Fibroblast of the aortic adventitia (primary cell): ENCODE measurements at places on chromosomes 16 and 17. TPM values are rescaled to one million over a fixed set of nuclear protein-coding genes. Genes with fewer than 3 reads are reported as not detected.

Gene CACNG4
- total RNA-seq, result not detected in 2 replicates

Gene LGALS9B
- total RNA-seq, result not detected in 2 replicates

Gene C1QTNF1
- total RNA-seq, result 42.1 and 44.3 TPM in 2 replicates

Gene KATNB1
- total RNA-seq, result 8.3 and 23.7 TPM in 2 replicates

Gene TBC1D3C
- not detected in 2 replicates for total RNA-seq

Gene TCF25
- total RNA-seq, result 163 and 417 TPM in 2 replicates

Gene C1QTNF8
- not detected in 2 replicates for total RNA-seq

Gene CDRT15
- total RNA-seq, result not detected in 2 replicates

GRCh38 chr16:59878479-59878878 lies 1144.4 kb upstream of the GOT2 start:
- DNase-seq, result no peak

- DNase-seq, result no peak
Observed at GRCh38 chr16:89176147-89176690, 4.7 kb downstream of the CDH15 start.

GRCh38 chr16:75575958-75576357 lies 9.8 kb downstream of the GABARAPL2 start:
- DNase-seq, result no peak

DNA sequence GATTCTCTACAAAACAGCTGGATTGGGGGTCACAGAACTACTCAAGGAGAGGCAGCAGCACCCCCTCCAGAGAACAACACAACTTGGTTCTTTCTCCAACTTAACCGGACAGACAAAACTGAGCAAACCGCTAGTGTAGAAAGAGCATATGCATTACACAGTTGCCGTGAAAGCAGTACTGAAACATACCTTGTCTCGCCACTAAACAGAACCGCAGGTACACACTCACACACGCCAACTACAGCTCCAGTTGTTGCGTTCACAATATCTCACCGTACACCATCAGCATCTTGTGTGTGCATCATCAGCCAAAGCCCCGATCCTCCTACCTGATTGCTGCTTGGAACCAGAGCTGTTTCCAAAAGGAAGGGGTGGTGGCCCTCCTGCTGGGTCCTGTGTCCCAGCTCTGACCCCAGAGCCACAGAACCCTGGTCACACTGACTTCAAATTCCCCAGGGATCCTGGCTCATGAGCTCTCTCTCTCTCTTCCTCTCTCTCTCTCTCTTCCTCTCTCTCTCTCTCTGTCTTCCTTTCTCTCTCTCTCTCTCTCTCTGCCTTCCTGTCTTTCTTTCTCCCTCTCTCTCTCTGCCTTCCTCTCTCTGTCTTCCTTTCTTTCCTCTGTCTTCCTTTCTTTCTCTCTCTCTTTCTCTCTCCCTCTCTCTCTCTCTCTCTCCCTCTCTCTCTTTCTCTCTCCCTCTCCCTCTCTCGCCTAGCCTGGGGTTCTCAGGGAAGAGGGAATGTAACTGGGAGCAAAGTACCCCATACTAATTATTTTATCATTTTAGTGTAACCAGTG lies 8.4 kb downstream of the PIMREG start:
- DNase-seq, result no peak

DNA sequence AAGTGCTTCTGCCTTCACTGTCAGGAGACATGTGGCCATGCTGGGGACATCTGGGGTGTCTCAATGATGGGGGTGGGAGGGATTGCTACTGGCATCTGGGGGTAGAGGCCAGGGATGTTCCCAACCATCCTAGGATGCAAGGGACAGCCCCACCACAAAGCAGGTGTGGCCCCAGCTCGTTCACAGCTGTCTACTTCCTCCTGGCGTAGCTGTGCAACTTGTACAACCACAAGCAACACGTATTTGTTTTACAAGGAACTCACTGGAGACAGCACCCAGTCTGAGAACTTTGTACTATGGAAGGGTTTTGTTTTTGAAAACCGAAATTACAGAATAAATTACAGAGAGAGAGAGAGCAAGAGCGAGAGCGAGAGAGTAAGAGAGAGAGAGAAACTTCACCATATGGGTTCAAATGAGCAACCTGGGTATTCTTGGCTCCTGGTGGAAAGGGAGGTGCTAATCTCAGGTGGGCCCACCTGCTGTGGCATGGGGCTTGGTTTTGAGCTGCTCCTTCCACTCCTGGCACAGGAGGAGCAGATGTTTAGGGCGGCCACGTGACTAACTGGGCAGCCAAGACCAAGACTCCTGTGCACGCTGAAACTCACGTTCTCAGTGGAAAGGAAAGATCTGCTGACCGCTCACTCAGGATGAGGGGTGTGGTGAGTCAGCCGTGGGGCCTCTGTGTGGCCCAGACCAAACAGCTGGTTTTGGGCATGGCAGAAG lies 17.5 kb upstream of the TNFRSF13B start:
- DNase-seq, result no peak

GRCh38 chr16:4315186-4316107 lies at the start of gene GLIS2:
Gene GLIS2, plus strand, starts transcription at chr16:4316067. Its CDS starts 16,214 bp downstream, at chr16:4332281.
- peak; percentile 77 for DNase-seq

DNA sequence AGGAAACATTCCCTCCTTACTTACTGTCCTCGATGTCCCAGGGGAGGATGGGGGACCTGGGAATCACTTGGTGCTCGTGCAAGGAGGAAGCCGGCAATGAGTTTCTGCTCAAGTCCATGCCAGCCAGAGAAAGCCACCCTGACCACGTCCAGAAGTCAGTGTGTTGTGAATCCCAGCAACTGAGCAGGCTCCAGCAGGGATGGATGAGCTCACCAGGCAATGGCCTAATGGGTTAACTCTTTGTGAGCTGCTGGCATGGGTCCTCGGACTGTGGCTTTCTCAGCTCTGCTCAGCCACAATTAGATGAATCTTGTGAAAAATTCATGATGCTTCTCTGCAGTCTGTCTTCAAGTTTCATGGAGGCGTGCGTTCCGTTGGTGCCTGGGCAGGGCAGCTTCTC lies at the start of gene PIRT:
Gene PIRT (minus strand): TSS at position 167 of the 400 bp plus-strand sequence. CDS start 12,442 bp downstream, outside the sequence.
- DNase-seq, result no peak

DNA sequence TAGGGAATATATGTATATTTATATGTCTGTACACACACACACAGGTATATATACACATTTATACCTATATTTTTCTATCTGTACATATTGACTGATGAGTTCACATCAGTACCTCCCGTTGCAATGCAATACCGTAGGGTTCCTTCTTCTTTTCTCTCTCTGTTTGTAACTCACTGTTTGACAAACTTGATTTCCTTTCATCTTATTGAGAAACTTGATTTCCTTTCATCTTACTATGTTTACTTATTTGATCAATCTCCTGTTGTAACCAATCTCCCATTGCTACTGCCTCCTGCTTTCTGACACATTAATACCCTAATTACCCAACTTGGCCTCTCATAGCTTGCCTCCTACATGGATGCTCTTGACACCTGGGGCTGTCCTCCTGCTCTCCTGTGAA lies 49.8 kb downstream of the NFAT5 start:
- DNase-seq, result no peak

- peak; percentile 89 for DNase-seq
Observed at GRCh38 chr17:60087882-60088669, 9.4 kb upstream of the HEATR6 start.

DNA sequence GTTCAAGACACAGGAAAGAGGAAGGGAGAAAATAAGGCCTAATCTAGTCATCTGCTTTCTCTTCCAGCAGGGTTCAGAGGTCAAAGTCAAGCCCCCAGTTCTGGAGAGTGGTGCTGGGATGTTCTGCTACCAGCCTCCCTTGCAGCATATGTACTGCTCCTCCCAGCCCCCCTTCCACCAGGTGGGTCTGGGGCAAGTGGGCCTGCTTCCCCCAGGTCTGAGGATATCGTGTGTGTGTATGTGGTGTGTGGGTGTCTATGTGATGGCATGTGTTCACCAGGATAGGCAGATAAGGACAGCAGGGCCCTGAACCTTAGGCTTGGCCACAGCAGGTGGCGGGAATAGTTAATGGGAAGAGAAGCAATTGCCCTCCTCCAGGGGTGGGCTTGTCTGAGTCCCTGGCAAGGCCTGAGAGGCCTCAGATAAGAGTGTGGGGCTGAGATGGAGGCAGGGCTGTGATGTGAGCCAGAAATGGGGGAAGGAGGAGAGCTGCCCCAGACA lies 21.1 kb downstream of the FOXN1 start:
- no peak for DNase-seq

- DNase-seq, result peak; percentile 7
Observed at GRCh38 chr16:3797904-3798811, 80.8 kb upstream of the TRAP1 start.

GRCh38 chr17:61239327-61239726 lies 160.3 kb upstream of the TBX2 start:
- no peak for DNase-seq

GRCh38 chr17:67526700-67527099 lies 149.6 kb downstream of the PITPNC1 start:
- DNase-seq, result no peak

DNA sequence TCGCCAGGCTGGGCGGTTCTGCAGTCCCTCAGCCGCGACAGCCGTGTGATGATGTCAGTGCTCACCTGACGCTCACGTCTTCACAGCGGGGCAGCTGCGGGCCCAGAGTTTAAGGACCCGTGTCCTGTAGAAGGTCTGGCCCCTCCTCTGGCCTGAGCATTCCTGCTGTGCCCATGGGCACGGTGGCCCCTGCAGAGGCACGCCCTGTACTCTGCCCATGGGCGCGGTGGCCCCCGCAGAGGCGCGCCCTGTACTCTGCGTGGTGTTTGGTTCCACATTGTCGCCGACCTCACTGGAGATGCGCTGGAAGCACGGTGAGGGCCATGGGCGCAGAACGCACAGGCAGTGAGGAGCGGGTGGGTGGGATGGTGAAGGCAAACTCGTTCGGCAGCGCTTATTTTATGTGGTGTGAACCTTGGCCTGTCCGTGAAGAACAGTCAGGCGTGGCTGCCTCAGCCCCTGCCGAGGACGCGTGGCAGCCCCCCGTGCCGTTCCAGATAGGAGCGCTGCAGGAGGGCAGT lies 122.0 kb downstream of the BANP start:
- no peak for DNase-seq

- DNase-seq, result no peak
Observed at GRCh38 chr17:6134721-6135120, 64.5 kb downstream of the WSCD1 start.

GRCh38 chr16:4664538-4665418 lies 28.6 kb upstream of the NUDT16L1 start:
- no peak for DNase-seq

DNA sequence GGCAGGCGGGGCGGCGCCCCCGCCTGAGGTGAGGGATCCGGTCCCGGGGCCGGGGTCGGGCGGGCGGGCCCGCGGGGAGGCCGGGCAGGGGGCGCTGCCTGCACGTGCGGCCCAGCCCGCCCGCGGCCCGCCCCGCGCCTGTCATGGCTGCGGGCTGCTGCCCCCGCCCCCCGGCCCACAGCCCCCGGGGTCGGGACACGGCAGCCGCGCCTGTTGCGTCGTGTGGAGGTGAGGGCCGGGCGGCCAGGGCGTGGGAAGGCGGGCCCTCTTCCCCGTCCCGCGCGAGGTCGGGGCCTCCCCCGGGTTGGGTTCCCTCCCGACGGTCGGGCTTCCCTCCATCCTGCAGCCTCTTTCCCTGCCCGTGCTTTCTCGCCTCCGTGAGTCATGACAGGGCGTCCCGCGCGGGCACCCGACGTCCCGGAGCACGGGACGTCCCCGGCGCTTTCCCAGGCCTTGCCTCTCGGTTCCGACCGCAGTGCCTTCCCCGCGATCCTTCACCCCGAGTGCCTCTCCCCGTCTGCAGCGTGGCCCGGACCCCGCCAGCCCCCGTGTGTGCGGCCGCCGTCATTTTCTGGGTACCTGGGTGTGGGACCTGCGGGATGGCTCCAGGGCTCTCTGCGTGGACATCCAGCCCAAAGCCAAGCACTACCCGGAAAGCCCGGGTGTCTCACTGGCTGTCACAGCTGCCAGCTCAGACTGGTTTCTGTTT lies 76.7 kb downstream of the CHD9 start:
- peak; percentile 26 for DNase-seq

DNA sequence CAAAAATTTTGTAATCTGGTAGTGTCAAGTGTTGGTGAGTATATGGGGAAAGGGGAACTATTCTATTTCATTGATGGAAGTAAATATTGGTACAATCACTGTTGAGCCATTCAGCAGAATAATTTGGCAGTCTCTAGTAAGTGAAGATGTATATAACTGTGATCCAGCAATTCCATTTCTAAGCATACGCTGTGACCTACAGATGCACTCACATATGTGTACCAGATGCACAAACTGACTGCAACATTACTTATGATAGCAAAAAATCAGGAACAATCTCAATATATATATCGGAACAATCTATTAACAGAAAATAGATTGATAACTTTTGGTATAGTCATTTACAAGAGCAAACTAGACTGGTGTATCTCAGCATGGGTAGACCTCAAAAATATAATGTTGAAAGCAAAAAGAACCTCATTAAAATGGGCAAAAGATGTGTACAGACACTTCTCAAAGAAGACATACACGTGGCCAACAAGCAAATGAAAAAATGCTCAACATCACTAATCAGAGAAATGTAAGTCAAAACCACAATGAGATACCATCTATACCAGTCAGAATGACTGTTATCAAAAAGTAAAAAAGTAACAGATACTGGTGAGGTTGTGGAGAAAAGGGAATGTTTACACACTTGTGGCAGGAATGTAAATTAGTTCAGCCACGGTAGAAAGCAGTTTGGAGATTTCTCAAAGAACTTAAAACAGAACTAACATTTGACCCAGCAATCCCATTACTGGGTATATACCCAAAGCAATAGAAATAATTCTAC lies 20.7 kb downstream of the ADAP2 start:
- no peak for DNase-seq

- DNase-seq, result no peak
Observed at GRCh38 chr16:29314292-29314934, 92.1 kb downstream of the NPIPB11 start.

DNA sequence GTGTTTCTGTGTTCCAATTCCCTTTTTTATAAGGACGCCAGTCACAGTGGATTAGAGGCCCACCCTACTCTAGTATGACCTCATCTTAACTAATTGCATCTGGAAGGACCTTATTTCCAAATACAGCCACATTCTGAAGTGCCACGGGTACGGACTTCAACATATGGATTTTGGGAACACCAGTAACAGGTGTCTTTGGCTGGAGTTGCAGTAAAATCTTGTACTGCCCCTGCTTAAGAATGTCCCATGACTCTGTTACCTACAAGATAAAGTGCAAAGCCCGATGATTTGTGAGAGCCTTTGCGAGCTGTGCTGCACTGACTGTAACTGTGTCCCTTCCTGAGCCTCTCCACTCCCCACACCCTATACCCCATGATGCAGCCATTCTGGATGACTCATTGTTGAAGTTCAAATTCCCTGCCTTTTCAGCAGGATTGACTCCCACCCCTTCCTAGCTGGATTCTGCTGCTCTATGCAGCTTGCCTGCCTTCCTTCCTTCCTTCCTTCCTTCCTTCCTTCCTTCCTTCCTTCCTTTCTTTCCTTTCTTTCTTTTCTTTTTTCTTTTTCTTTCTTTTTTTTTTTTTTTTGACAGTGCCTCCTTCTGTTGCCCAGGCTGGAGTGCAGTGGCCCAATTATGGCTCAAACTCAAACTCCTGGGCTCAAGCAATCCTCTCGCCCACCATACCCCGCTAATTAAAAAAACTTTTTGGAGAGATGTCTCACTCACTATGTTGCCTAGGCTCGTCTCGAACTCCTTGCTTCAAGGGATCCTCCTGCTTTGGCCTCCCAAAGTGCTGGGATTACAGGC lies 2.1 kb downstream of the HCRT start:
- peak; percentile 28 for DNase-seq
